ENCODE measurements at places on chromosomes 1 and 21.

- DNase-seq, result no peak
Measured at GRCh38 chr1:31831397-31832378, 15.9 kb upstream of the SPOCD1 start.

- DNase-seq, result no peak
Measured at GRCh38 chr1:58823481-58824010, 39.7 kb upstream of the JUN start.

GRCh38 chr1:152519851-152520250, 5.6 kb downstream of the CRCT1 start:
- DNase-seq, result no peak

DNA sequence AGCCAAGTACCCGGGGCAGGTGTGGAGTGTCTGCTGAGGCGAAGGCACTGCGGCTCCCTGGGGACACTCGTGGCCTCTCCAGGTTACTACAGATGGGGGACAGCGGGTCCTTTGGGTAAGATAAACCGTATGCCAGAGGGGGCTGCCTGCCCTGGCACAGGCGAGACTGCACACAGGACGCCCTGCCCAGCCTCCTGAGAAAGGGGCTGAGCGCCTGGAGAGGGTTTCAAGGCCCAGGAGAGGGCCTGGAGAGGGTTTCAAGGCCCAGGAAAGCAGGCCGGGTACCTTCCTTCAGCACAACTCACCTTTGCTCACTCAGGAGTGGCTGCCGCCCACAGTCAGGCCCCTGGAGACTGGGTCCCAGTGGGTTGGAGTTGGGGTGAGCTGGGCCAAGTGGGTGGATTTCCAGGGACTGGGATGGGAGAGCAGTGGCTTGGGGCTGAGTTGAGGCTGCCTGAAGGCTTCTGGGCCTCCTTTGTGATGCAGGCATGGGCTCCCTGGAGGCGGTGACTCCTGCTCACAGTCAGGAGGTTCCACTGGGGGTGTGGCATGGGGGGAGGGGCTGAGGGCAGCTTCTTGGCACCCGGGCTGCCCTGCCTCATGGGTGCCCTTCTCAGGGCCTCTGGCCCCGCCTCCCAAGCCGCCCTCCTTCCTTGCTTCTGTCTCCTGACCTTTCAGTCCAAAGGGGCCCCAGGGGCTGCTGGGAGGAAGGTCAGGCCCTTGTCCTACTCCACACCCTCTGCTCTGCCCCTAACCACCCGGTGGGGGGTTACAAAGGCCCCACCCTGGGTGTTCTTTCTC, at the start of gene MMEL1:
Gene MMEL1, minus strand, starts transcription at position 456 of the 801 bp plus-strand sequence. CDS start 3,532 bp downstream, outside the sequence.
- DNase-seq, result no peak

- DNase-seq, result no peak
Measured at GRCh38 chr1:58133562-58133961, 413.0 kb downstream of the OMA1 start.

- DNase-seq, result no peak
Measured at GRCh38 chr1:230220907-230221306, 153.9 kb downstream of the GALNT2 start.

DNA sequence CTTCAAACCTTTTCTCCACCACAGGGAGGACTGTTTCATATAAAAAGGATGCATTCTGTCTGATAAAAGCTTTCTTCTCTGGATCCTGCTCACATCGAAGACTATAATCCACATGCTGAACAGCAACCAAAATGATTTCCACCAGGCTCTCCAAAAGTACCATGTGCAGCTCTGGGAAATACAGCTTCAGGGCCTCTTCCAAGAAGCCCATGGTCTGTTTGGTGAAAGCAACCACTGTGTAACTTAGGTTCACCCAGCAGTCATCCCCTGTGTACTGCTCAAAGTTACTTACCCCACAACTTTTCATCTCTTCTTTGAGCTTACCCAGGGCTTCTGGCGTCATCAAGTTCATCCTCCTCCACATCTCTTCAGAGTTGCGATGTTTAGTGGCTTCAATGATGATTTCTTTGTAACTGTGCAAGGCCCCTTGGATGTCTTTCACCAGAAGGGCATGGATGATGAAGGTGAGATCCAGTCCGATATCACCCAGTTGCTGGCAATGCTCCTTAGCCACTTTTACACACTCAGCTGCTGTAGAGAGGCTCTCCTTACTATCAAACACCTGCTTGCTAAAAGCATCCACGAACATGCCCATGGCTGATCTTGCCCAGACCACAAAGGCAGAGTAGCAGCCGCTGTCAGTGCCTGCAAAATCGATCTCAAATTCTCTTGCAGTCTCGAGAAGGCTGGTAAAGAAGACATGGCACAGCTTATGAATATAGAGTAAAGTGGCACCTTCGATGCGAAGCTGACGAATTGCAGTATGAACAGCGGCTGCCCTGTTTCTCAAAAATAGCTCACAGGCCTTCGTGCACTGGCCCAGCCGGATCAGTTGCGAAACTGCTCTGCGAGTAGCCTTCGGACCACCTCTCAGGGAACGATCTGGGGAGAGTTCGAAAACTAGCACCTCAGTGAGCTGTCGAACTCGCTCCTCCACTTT, 1.7 kb downstream of the EXOC8 start:
- no peak for DNase-seq

- DNase-seq, result no peak
Measured at GRCh38 chr1:106613861-106614260, 442.6 kb upstream of the PRMT6 start.

DNA sequence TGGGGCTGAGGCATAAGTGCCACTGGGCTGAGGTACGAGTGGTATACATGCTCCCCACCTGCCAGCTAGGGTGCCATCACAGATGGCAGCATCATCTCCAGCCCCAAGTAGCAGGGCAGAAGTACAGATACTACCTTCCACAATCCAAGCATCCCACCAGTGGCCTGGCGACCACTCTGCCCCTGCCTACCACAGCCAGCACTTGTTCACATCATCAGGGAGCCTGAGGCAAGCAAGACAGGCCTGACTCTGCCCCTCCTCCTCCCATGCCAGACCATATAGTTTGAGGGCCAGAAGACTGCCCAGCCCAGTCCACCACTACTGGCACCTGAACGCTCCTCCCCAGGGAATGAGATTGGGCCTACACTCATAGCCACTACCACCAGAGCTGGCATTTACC, 84.6 kb downstream of the SPATA6 start:
- no peak for DNase-seq

All from NCI-H1092 treated with DMSO at 0.1 percent for 48 hours (cell line).